NCI-H1694 (cell line): ENCODE measurements at places on chromosomes 13 and 19.

GRCh38 chr13:68056816-68057710, 826.9 kb upstream of the PCDH9 start:
- DNase-seq: no peak

DNA sequence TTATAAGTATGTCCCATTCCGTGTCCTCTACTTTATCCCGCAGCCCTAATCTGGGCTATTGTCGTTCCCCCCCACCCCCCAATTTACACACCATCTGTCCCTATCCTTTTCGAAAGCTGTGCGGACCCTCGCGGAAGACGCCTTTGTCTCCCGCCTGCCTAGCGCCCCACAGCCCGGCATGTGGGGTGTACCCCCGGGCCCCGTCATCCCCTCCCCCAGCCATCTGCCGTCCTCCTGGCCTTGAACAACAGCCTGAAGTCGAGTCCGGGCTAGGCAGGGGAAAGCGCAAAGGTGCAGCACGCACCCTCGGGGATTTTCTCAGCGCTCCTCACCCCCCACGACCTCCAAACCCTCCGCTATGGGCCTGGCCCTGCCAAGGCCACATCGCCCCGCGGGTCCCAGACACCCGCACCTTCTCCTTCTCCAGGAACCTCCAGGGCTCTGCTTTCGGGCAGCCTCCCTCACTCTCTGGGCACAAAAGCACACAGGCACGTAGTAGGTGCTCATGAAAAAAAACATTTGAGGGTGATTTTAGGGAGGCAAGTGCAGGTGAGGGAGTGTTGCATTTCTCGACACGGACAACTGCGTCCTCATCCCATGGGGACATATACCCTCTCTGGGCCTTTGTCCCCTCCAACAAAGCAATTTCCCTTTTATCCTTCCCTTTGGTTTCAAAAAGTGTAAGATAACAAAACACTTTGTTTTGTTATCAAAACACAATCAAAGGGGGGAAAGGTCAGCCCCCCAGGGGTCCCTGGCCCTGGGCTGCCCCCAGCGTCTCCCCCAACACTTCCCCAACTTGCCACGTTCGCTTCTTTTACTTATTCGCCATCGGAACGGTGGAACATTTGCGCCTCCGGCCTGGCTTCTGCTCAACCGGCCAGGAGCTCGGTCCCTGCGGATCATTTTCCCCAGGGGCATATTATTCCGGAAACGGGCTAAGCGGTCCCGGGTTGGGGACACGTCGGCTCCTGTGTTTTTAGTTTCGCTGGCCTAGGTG, 16.4 kb downstream of the CCDC124 start:
- peak; percentile 49 for DNase-seq

GRCh38 chr13:98471934-98472333, 105.0 kb downstream of the STK24 start:
- no peak for DNase-seq

DNA sequence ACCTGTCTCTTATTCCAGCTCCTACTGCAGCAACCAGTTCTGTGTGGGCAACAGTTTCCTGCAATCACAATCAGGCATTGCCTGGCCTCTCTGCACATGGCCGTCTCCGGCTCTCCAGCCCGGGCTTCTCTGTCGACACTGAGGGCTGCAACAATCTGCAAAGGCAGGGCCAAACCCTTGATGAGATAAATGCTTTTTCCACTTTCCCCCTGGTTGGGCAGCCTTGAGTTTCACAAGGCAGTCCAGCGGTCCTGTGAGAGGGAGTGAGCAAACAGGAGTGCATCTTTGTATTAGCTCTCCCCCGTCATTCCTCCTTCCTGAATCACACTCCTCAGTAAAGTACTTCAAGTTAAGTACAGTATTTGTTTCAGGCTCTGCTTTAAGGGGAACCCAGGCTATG, 40.7 kb upstream of the VWA8 start:
- no peak for DNase-seq

DNA sequence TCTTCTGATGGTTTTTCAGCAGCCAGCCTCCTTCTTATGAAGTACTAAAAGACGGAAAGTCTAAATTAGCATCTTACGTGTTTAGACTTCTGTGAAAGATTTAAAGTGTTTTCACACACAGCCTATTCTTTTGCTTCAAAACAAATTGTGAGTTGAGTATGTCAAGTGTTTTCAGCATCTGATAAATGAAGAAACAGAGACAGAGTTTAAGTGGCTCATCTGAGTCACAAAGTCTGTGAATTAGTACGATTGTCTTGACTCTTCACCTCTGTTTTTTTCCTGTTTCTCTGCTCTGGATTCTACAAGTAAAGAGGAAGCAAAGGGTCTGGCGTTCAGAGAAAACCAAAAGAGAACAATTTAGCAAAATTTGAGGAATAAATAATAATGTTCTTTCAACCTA, 116.4 kb downstream of the FRY start:
- no peak for DNase-seq

- no peak for DNase-seq
These were observed 286.1 kb downstream of the KCTD12 start for GRCh38 chr13:76600081-76600480.

DNA sequence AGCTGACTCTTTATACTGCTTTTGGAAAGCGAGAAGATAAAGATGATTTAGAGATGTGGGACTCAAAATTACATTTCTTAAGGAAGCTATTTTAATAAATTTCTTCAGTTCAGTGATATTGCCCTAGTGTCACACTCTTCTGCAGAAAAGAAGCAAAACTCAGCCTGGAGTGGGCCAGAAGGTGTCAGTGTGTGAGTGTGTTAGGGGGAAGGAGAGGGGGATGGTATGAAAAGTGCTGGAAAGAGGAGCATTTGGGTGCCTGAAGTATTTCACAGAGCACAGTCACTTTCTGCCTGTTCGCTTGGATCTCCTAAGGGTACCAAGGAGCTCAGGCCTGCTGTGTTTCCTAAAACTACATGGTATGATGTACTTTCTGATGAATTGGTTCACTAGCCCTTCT, 84.5 kb upstream of the FRY start:
- no peak for DNase-seq

DNA sequence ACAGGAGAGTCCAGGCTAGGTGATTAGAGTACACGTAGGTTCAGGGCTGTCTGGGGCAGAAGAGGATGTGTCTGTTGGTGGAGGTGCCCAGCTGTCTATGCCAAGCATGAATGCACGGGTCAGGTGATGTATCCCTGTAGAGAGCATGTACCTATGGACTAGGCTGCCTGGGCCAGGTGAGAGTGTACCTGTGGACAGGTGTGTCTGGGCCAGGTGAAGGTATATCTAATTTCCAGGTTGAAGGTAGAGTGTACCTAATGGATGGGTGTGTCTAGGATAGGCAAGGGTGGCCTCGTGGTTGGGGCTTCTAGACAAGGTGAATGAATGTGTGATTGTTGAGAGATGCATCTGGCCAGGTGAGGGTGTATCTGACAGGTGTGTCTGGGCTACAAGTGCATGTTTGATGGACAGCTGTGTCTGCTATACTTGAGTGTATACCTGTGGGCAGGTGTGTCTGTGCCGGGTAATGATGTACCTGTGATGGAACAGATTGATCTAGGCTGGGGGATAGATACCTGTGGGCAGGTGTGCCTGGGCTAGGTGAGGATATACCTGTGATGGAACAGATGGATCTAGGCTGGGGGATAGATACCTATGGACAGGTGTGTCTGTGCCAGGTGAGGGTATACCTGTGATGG, 15.5 kb upstream of the ZNF414 start:
- no peak for DNase-seq

DNA sequence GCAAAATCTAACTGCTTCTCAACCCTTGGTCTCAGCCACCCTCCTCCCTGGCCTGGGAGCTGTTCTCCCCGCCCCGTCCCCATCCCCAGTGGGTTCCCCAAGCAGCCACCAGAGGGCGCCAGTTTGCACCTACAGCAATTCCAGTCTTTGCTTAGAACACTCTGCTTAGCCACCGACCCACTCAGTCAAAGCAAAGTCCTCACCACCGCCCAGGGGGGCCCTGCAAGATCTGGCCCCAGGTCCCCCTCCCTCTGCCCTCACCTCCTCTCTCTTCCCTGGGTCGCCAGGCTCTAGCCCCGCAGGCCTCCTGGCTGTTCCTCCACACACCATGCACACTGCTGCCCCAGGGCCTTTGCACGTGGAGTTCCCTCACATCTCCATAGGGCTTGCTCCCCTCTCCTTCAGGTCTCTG, 12.4 kb downstream of the TMEM143 start:
- DNase-seq: peak; percentile 83

DNA sequence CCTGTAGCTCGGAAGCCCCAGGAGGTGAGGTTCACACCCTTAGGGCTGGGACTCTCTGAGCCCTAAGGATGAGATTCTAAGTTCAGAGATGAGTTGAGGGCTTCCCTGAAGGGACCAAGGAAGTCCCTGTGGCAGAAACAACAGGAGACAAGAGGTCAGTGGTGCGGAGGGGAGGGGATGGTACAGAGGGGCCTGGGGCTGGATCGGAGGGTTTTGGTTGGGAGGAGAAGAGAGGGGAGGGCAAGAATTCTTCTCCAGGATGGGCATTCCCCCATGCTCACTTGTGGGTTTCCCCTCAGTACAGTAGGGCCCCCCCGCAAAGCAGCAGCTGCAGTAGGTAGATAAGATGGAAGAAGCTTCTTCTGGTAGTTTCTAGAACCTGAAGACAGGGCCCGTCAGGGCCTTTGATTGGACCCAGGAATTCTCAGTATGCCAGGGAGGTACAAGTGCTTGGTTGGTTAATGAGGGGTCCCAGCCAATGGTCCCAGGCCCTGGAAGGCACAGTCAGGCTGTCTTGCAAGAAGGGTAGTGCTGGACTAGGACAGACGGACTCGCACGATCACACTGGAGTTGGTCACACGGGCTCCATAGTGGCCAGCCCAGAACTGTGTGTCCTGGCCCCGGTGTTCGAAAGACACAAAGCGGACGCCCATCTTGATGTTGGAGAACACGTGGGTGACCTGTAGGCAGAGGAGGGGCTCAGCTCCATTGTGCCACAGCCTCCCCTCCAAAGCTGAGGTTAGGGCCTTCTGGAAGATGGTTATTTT, 7.3 kb downstream of the FBXO27 start:
- no peak for DNase-seq

DNA sequence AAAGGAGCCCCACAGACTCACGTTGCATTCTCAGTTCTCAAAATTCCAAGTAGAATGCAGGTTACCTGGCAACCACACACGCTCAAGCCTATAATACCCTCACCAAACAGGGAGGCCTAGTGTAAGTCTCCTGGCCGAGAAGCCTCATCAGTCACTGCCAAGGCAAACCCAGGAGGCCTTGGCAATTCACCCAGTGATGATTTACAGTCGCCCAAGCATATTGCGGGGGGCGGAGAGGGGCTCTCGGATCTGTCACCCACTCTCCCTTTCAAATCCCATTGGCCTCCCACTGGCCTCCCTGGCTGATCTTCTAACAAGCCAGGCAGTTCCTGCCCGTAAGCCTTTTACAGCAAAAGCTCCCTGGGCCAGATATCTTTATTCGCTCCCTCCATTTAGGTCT, 1.1 kb downstream of the AKAP8L start:
- no peak for DNase-seq

GRCh38 chr19:307793-308420, 16.7 kb upstream of the PLPP2 start:
- DNase-seq: no peak

- DNase-seq: no peak
These were observed 285.8 kb downstream of the DIAPH3 start for GRCh38 chr13:59877933-59878332.

DNA sequence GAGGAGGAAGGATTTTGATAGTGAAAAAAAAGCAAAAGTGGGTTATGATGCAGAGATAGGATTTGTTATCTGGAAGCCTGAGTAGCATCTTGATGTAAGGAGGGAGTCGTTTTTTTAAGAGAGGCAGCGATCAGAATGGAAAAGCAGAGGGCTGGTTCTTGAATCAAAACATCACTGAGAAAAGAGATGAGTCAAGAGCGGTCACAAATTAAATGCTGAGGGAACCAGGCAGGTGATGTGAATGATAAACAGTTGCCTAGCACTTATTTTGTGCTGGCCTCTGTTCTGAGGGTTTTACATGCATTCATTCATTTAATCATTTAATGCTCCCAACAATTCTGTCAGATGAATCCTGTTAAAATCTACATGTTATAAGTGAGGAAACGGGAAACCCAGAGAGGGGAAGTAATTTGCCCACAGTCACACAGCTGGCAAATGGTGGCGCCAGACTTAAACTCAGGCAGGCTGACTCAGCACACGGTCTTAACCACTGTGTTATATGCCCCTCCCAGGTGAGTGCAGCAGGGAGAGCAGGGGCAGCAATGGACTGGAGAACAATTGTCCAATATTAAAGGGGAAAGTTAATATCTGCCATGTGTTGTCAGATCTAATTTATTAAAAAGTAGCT, 21.4 kb downstream of the SIGLECL1 start:
- DNase-seq: no peak
